ENCODE measurements at places on chromosomes 6 and 20. TPM values are rescaled to one million over a fixed set of nuclear protein-coding genes. Genes with fewer than 3 reads are reported as not detected.

The DNAH8 gene
- 0.10 TPM for total RNA-seq

The PMEPA1 gene
- total RNA-seq = 1.0 TPM

The SLC22A7 gene
- not detected for total RNA-seq

The HSP90AB1 gene
- 442 TPM for total RNA-seq

The JAG1 gene
- total RNA-seq = 8.3 TPM

The DHX16 gene
- total RNA-seq = 8.2 TPM

The GJA10 gene
- not detected for total RNA-seq

The MEP1A gene
- total RNA-seq = not detected

The SUMO4 gene
- total RNA-seq = 16.9 TPM

The TLDC2 gene
- total RNA-seq = 0.10 TPM

The IYD gene
- not detected for total RNA-seq

The EYS gene
- under 0.01 TPM for total RNA-seq

The PTK7 gene
- total RNA-seq = 1.8 TPM

The RBM24 gene
- 0.21 TPM for total RNA-seq

The FKBP1C gene
- total RNA-seq = 0.73 TPM

The NFATC2 gene
- total RNA-seq = 12.2 TPM

The PLEKHG1 gene
- total RNA-seq = 12.5 TPM

The PI3 gene
- not detected for total RNA-seq

The SYNDIG1 gene
- total RNA-seq = not detected

The SNAI1 gene
- 5.8 TPM for total RNA-seq

The FAM110A gene
- total RNA-seq = 10.6 TPM

The CDC40 gene
- total RNA-seq = 63.3 TPM
